ENCODE measurements at places on chromosomes 11 and 22.
A peak's percentile ranks its signal among the peaks of the same experiment; 100 is the strongest.

GRCh38 chr11:75836417-75836816, 21.4 kb downstream of the UVRAG start:
- no peak for DNase-seq

GRCh38 chr11:256952-257737, 20.4 kb downstream of the PSMD13 start:
- DNase-seq: no peak

GRCh38 chr11:76318744-76319384, 62.1 kb downstream of the THAP12 start:
- peak; percentile 54 for DNase-seq

DNA sequence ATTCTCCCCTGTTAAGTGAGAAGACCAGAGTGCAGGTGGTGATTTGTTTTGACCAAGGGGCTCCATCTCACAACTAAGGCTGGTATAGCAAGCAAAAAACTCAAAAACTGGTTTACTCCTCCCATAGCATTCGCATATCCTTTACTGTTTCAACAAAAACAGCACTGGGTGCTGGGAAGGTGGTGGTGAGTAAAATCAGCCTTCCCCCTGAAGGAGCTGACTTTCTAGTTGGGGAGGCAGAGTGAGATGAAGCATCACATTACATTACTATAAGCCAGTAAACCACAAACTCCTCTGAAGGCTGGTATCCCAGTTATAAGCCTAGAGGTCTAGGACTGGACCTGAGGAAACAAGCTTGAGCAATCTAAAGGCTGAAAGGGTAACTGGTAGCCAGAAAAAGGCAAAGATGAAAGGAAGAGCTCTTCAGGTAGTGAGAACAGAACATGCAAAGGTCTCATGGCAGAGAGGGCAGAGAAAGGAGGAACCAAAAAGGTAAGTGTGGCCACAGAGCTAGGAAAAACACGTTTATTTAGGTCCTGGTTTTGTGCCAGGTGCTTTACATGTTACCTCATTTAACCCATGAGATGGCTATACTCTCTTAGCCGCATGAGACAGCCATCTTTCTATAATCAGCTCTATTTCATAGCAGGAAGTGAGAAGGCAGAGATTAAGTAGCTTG, 22.3 kb downstream of the TMEM123 start:
- DNase-seq: no peak

GRCh38 chr11:82405421-82405820, 328.2 kb downstream of the FAM181B start:
- no peak for DNase-seq

GRCh38 chr11:71163371-71163770, 89.0 kb downstream of the SHANK2 start:
- DNase-seq: no peak

GRCh38 chr22:23113847-23114720, 27.7 kb downstream of the RSPH14 start:
- DNase-seq: no peak

GRCh38 chr11:126522606-126523005, 167.1 kb downstream of the ST3GAL4 start:
- DNase-seq: no peak

GRCh38 chr11:16796311-16796710, 57.9 kb downstream of the C11orf58 start:
- DNase-seq: no peak

GRCh38 chr22:34800260-34800980, 265.5 kb upstream of the ISX start:
- DNase-seq: no peak

Data from T-helper 22 cell (primary cell).